Lung (tissue), 17 donors: ENCODE measurements at places on chromosomes 12 and 14. TPM values are rescaled to one million over a fixed set of nuclear protein-coding genes. Genes with fewer than 3 reads are reported as not detected.

GRCh38 chr14:89117012-89117411, 292.6 kb downstream of the TTC8 start:
- no peak for DNase-seq

- peak; percentile 86 for DNase-seq
These were observed 6.9 kb upstream of the ADCY6 start for GRCh38 chr12:48795550-48796455.

- DNase-seq, result no peak
These were observed 206.5 kb downstream of the ETV6 start for GRCh38 chr12:11855983-11856374.

DNA sequence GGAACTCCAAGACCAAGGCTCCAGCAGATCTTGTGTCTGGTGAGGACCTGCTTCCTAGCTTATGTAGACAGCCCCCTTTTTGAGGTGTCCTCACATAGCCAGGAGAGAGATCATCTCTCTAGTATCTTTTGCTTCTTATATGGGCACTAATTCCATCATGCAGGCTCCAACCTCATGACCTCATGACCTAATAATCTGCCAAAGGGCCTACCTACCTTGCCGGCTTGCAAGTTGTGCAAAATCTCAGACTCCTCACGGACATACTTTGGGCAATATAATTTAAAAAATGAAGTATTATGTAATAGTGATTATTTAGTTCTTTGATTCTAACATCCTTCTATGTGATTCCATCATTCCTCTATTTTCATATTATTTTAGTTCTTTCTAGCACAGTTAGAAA, 333.1 kb upstream of the DIO2 start:
- no peak for DNase-seq

DNA sequence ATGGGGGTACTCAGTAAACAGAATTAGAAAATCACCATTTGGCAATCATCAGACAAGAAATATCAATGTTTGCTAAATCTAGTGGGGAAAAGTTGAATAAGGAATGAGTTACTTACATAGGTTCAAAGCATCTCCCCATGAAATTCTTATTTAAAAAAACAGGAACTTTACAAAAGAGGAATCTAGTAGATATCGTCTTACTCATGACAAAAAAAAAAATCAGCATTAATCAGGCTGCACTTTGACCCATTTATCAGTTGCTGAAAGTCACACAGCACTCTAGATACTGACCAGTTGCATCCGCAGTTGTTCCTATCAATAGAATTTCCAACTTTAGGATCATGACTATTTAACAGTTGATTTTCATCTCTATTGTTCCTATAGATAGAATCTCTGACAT, 5.8 kb upstream of the DICER1 start:
- DNase-seq, result no peak

- no peak for DNase-seq
These were observed 113.5 kb upstream of the VRK1 start for GRCh38 chr14:96683562-96684289.

- DNase-seq, result no peak
These were observed 8.5 kb downstream of the ITGB7 start for GRCh38 chr12:53198486-53199110.

DNA sequence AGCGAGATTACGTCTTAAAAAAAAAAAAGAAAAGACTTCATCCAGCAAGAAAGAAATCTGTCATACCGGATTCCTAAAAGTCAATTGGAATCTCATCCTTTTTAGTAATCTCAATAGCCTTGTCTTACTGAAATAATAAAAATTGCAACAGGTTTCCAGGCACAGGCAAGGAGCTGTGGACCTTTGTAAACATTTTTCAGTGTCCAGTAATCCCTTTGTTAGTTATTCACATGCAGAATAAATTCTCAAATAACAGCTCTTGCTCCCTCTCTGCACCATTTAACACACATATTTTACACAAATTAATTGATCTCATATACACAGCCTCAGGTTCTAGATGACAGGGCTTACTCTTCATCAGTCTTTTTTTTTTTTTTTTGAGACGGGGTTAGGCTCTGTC, 22.0 kb upstream of the CALM1 start:
- no peak for DNase-seq

DNA sequence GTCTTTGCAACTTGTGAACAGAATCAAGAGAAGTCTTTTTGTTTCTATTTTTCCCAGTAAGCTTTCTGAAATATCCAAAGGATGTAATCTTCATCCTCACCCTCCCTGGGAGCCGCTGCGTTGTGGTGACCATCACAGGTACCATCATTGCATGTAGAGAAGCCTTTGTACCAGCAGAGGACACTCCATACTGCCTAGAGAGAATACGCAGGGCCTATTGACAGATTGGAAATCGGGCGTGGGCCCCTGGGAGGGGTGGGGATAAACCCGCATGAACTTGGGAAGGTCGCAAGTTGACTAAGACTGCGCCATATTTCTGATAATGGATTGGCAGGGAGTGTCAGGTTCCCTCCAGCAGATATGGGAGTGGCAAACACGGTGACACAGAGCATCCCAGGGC, 12.7 kb downstream of the KRT1 start:
- DNase-seq, result no peak

DNA sequence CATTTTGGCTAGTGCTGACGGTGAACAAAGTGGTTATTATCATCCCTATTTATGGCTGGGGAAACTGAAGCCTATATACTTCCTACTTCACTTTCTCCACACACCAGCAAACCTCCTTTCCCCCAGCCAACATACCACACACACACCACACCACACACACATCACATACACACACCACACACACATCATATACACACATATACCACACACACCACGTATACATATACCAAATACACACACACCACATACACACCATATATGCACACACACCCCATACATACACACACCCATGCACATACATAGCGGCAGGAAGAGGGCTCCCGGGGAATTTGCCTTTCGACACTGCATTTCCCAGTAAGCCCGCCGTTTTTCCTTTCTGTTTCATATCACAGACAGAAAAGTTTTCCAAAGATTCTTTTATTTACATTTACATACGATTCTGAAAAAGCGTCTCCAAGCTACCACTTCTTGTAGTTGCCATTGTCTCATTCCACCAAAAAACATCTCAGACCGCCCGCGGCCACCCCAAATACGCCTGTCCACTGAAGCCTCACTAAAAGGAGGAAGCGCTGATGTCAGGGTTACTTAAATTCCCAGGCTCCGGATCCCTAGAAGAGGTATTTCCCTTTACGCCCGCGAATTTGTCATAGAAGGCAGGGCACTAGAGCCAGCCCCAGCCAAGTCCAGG, 823 bp upstream of the RAB5B start:
- no peak for DNase-seq

TBX3 gene
- total RNA-seq, result 126 TPM

VPS37B gene
- 43.1 TPM for total RNA-seq
